ENCODE measurements at places on chromosomes 6 and 20.

GRCh38 chr6:53263917-53264316 is 84.8 kb downstream of the ELOVL5 start:
- no peak for DNase-seq

- DNase-seq, result no peak
Measured at GRCh38 chr20:60484316-60484715, 526.1 kb downstream of the CDH26 start.

GRCh38 chr6:74749211-74750147 is 456.4 kb downstream of the COL12A1 start:
- no peak for DNase-seq

GRCh38 chr6:45212976-45213375 is 115.2 kb upstream of the RUNX2 start:
- no peak for DNase-seq

DNA sequence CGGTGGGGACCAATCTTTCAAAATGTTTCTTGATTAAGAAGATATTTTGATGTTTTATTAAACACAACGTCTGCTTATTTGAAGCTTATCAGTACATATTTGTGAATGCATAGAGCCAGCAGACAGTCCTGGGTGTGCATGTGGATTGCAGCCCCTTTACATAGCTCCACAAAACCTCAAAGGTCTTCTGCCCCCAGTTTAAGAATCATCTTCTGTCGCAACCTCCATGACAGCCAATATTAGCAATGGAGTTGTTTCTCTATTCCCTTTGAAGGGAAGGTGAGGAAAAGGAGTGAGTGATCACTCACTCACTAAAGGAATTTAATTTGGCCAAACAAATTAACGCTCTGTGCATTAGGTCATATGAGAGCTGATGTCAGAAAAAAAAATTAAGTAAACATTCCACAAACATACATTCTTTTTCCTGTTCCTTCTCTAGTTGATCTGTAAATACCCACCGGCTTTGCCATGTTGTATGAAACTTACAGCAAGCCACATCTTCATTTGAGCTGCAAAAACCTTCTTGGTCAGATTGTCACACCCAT is 152.9 kb downstream of the SIM1 start:
- no peak for DNase-seq

GRCh38 chr6:111185954-111186353 is 98.7 kb downstream of the SLC16A10 start:
- DNase-seq, result peak; percentile 50

DNA sequence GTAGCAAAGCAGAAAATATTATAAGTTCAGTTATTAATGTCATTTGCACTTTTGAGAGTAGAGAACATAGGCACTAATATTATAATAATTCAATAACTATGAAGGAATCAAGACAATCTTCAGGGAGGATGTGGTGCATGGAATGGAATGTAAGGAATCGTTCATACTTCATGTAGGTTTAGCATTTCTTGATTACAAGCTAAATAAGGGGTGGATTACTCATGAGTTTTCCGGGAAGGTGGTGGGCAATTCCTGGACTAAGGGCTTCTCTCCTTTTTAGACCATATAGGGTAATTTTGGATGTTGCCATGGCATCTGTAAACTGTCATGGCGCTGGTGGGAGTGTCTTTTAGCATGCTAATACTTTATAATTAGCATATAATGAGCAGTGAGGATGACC is 9.1 kb upstream of the BTNL2 start:
- DNase-seq, result no peak

DNA sequence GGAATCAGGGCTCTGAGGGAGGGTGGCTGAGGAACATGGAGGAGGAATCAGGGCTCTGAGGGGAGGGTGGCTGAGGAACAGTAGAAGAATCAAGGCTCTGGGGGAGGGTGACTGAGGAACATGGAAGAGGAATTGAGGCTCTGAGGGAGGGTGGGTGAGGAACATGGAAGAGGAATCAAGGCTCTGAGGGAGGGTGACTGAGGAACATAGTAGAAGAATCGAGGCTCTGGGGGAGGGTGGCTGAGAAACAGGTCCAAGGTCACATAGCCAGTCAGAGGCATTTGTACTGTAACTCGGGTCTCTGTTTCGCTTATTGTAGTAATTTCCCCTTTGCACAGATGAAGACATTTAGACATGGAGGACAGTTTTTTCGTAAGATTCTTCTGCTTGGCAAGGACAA is 164.8 kb downstream of the SOBP start:
- no peak for DNase-seq

DNA sequence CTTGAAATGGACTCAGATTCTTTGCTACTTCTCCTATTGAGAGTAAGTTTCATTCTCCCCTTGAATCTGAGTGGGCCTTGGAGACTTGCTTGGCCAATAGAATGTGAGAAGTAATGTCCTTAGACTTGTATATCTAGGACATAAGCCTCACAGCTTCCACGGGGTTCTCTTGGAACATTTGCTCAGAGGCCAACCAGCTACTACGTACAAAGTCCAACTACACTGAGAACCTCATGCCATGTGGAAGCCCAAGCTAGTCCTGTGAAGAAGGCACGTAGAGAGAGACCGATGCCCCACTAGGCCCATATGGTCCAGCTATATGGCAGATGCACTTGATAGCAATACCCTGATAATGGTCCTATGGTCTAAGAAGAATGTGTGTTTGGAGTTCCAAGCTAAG is 22.9 kb downstream of the TMEM14A start:
- no peak for DNase-seq

DNA sequence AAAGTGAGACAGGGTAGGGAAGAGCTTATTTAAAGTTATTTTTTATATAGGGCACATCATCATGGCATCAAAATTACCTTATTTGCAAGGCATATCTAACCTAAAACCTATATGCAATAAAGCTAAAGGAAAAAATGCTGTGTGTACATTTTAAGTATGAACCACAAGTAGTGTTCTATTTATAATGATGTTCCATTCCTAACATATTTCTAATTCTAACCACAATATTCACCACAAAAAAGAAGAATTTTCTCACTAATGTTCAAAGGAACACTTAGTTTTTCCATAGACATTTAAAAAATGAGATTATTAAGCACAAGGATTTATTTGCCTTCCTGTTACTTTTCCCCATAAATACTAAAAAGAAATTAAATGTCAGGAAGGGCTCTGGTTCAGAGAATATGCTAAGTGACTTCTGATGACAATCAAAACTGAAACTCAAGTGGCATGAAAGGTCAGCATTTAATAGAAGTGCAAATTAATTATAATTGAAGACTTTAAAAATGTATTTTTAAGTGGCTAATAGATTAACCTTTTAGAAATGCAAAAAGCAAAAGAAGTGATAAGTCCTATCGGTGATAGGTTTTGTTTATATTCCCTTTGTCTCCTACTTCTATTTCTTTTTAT is 25.1 kb downstream of the GPR63 start:
- no peak for DNase-seq

GRCh38 chr6:20919677-20920385 is 385.6 kb downstream of the CDKAL1 start:
- peak; percentile 32 for DNase-seq

DNA sequence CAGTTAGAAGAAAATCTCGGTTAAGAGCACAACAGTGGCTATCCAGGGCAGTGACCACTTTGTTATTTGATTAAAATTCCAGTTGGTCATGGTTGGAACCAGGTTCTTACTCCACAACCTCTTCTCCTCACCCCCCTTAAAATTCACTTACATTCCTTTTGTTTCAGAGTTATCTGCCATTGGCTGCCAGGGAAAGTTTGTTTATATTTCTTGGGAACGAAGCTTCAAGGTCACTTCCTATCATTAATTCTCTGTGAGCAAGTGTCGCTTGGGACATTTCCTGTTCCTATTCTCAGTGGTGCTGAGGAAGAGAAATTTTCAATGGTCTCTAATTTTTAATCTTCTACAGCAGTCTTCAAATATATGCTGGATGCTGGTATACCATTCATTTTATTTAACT is 121.1 kb upstream of the COL21A1 start:
- no peak for DNase-seq

DNA sequence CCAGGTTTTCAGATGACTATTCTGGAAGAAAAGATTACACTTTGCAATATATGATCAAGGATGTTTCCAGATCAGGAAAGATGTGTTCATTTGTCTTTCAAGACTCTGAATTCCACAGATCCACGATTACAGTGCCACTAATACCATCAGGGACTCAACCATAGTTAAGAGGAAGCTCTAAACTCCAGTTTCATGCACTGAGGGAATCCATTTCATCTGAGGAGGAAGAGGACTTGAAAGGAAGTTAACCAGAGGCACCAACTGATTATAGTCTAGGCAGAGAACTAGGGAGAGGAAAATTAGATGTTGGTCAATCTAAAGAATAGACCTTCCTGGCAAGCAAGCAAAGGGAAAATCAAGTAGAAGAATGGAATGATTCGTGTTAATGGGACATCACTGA is 218.3 kb upstream of the PRDM1 start:
- no peak for DNase-seq

DNA sequence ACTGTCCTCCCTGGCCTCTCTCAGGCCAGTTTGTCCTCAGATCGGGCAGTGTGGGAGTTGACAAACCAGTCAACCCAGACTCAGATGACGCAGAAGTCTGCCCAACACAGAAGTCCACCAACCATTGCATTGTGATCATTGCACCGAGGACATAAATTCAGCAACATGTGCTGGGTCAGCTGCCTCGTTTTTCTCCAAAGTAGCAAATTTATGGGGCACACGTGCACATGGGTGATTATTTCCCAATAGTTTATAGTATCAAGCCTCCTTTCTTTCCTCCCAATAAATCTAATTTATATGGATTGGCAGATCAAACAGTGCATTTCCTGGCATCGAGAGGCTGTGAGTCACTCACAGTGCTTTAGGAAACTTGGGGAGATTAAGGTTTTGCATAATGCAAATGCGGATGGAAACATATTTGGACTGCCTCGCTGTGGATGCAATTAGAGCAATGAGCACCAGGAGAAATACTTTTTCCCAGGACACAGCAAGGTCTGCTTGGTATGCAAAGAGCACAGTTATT is 413.7 kb upstream of the SULF2 start:
- peak; percentile 17 for DNase-seq

GRCh38 chr20:6045566-6045965 is 8.3 kb downstream of the LRRN4 start:
- DNase-seq, result no peak

DNA sequence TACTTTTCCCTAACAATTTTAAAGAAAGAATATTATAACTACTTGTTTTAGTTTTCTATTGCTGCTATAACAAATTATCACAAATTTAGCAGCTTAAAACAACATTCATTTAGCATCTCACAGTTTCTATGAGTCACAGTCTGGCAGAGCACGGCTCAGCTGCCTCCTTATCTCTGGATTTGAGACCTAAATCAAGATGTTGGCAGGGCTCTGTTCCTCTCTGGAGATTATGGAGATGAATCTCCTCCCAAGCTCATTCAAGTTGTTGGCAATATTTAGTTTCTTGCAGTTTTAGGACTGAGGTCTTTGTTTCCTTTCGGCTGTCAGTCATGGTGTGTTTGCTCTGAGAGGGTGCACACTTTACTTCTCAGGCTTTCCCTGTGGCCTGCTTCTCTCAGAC is 1065.8 kb upstream of the EYS start:
- peak; percentile 35 for DNase-seq

- DNase-seq, result peak; percentile 26
Measured at GRCh38 chr20:50713657-50714101, 17.7 kb upstream of the PARD6B start.

DNA sequence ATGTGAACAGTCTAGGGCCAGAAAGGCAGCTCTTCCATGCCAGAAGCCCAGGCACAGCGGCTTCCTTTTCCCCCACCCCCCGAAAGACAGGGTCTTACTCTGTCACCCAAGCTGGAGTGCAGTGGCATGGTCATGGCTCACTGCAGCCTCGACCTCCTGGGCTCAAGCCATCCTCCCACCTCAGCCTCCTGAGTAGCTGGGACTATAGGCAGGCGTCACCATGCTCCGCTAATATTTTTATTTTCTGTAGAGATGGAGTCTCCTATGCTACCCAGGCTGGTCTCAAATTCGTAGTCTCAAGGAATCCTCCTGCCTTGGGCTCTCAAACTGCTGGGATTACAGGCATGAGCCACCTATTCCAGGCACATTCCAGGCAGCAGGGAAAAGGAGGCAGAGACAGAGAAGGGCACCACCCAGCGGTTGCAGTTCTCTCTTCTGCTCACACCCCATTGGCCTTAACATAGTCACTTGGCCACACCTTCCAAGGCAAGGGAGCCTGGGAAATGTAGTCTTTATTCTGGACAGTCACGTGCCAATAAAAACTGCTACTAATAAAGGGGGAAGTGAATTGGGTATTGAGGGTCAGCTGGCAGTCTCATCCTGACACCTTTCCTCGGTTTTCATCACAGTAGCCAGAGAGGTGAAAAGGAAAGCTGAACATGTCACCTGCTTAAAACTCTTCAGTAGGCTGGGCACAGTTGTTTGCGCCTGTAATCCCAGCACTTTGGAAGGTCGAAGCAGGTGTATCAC is 205.9 kb downstream of the ZMYND8 start:
- DNase-seq, result peak; percentile 92

GRCh38 chr20:19025430-19026120 is 186.9 kb upstream of the SLC24A3 start:
- no peak for DNase-seq

DNA sequence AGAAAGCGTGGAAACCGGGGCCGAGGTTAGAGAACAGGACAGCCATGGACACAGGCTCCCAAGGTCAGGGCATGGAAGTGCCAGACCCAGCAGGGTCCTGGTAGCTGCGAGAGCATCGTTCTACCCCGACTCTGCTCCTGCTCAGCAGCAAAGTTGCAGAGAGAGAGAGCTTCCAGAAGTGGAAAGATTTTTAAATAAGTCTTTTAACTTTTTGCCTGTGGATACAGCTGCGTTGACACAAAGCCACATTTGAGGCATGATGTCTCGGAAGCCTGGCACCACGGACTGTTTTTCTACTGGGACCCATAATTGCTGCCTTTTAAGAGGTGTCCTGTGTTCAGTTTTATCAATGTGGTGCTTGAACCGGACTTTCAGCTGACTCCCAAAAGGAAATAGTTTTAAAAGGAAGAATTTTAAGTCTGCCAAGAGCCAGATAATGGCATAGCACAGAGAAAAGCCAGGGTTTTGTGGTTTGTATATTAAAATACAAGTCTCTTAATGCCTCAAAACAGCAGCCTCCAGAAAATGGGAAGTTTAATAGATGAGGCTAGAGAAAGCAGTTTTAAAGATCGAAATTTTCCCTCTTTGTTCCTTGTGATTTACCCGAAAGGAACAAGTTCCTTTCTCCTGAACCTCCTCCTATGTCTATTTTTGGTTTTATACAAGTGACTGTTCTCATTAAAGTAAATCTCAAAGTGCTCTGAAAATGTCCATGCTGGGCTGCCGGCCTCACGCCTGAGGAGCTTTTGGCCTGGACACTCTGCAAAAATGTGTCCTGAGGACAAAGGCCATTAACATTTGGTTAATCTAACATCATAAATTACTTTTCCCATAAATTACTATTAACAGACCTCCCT is 91.5 kb downstream of the RIN2 start:
- DNase-seq, result no peak

- DNase-seq, result no peak
Measured at GRCh38 chr6:137750297-137750696, 116.8 kb upstream of the TNFAIP3 start.

DNA sequence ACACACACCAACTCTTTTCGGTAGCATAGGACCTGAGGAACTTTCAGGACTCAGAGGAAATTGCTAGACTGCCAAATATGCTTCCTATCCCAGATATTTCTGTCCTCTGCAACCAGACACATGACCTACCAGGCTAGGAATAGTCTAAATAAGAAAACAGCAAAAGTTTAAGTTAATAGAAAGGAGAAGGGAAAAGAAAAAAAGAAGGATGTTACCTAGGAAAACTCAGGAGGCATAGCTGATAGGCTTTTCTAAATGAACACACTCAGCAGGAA is 74.6 kb downstream of the MAP3K5 start:
- no peak for DNase-seq
